ENCODE measurements at places on chromosomes 5 and 9.

DNA sequence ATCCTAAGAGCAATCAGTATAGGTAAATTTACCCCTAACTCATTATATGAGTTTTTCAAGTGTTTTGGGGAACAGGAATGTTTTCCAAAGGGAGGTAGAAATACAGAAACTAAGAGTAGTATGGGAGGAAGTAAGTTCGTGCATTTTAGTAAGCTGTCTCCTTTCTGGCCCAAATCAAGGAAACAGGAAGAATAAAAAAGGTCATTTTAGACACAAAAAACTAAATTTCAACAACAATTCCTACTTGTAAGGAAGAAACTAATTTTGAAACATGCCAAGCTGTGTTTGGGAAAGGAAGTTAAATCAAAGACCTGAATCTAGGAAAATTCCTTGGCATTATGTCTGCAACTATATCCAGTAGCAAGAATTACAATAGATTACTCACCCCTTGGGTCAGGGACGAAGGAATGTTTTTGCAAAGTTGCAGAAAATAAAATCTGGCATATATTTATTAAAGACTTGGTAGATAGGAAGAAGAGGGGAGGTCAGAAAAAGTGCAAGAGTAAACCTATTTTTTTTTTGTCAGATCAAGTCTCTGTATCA is 6.5 kb upstream of the RPS6 start:
- no peak for DNase-seq

DNA sequence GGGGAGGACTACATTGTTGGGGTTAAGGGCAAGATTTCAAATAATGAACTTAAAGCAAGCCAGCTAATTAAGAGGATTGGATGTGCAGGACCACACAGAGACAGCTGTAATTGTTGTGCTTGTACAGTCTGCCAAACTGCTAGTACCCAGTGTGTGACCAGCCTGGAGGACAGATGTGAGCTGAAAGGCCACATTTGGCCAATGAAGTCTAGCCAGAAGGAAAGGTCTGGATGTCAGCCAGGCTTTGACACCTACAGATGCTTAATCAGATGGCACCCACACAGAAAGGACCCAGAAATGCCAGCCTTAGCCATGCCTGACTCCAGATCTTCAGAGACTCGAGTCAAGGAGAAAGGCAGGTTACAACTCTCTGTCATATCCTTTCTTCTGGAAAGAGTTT is 491.1 kb downstream of the KIF4B start:
- DNase-seq: no peak

GRCh38 chr5:148768806-148769415 is 57.5 kb upstream of the ADRB2 start:
- no peak for DNase-seq

DNA sequence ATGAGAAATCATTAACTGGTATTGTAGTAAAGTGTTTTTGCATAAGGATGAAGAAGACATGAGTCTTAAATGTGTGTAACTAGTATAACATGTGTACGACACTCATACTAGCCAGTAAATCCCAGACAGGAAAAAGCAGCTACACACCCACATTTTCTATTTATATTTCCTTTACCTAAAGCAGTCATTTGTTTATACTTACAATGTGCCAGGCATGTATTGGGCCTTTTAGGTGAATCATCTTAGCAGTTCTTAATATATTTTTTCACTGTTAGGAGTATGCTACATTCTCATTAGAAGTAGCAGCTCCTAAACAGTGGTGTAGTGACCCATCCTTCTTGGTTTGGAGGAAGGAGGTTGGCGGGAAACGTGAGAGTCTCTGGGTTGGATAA is 55.8 kb upstream of the TMC1 start:
- DNase-seq: no peak

DNA sequence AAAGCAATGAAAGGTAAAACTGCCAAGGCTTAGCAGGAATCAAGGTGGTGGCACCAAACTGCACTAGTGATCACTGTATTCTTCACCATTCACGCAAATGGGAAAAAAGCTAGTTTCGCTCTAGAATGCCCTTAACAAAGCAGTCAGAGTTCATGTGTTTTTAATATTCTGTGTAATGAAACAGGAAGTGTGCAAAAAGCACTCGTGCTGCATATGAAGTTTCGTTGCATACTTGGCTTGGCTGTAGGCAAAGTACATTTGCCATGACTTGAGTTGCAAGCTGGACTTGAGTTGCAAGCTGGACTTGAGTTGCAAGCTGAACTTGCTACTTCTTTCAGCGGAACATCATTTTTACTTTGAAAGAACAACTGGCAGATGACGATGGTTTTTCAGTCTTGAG is 55.4 kb downstream of the FOXI1 start:
- no peak for DNase-seq

GRCh38 chr9:109789556-109789955 is 9.6 kb downstream of the PALM2AKAP2 start:
- DNase-seq: no peak

GRCh38 chr9:88488166-88488565 is 46.8 kb upstream of the NXNL2 start:
- no peak for DNase-seq

- no peak for DNase-seq
Observed at GRCh38 chr5:143418140-143418866, 14.8 kb upstream of the NR3C1 start.

DNA sequence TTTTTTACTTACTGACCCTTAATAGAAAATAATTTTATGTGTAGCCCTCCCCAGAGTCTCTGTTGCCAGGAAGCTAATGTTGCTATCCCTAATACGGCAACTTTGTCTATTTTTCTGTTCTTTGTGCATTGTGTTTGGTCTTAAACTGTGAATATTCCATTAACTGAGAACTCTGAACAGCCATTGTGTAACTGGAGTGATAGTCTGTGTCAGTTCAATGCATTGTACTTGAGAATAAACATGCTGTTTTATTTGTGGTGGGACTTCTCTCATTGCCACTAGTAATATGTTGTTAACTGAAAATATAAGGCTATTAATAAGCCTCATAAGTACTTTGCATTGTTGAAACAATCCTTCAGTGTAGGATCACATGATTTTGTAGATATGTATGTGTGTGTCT is 278.3 kb upstream of the DMRT1 start:
- DNase-seq: no peak

DNA sequence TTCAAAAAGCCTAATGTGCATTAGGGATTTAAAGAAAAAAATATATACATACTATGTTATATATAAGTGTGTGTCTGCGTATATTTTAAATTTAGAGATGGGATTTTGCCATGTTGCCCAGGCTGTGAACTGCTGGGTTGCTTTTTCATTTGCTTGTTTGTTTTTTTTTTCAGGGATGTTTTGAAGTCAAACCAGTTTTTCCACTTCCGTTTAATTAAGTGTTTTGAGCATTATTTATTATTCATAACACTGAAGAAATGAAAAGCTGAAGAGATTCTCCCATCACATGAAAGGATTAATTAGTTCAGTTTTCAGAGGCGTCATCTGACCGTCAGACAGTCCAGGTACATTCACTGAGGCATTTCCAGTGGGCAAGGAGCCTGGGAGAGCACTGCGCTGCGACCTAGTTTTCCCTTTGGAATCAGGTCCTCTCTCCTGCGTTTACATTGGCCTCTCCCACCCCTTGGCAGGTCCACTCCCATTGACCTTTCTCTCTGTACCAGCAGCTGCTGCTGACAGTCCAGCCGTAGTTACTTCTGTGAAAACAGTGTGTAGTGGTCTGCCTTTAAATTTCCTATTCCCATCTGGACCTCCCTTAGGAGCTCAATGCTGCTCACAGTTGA is 26.0 kb downstream of the ARRDC3 start:
- DNase-seq: no peak

DNA sequence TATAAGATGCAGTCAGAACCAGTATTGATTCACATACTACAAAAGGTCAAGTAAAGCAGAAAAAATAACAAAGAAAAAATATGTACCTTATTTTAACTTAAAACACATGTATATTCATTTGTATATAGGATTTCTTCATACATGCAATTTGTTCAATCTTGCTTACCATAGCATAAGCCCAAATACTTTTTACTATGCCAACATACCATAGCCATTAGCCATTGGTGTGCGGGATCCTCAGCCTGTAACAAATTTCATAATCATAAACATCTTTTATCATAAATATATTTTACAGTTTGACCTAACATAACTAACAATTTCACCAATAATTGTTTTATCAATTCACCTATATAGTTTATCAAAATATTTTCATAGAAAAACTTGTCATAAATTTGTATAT is 51.1 kb downstream of the MPDZ start:
- no peak for DNase-seq

- no peak for DNase-seq
Observed at GRCh38 chr5:10988622-10989021, 227.6 kb upstream of the DAP start.

DNA sequence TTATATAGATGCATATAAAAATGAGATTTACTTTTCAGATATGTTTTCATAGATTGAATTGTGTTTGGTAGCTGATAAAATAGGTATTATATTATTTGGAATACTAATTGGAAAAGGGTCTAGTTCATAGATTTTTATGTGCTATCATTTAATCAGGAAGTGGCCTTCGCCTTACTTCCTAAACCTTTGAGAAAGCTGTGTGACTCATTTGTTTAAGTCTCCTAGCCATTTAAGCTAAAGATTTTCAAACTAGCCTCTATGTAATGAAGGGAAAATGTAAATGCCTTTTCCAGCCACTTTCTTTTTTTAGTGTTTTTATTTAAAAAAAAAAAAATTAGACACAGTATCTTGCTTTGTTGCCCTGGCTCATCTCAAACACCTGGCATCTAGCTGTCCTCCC is 97.5 kb downstream of the DMXL1 start:
- no peak for DNase-seq

DNA sequence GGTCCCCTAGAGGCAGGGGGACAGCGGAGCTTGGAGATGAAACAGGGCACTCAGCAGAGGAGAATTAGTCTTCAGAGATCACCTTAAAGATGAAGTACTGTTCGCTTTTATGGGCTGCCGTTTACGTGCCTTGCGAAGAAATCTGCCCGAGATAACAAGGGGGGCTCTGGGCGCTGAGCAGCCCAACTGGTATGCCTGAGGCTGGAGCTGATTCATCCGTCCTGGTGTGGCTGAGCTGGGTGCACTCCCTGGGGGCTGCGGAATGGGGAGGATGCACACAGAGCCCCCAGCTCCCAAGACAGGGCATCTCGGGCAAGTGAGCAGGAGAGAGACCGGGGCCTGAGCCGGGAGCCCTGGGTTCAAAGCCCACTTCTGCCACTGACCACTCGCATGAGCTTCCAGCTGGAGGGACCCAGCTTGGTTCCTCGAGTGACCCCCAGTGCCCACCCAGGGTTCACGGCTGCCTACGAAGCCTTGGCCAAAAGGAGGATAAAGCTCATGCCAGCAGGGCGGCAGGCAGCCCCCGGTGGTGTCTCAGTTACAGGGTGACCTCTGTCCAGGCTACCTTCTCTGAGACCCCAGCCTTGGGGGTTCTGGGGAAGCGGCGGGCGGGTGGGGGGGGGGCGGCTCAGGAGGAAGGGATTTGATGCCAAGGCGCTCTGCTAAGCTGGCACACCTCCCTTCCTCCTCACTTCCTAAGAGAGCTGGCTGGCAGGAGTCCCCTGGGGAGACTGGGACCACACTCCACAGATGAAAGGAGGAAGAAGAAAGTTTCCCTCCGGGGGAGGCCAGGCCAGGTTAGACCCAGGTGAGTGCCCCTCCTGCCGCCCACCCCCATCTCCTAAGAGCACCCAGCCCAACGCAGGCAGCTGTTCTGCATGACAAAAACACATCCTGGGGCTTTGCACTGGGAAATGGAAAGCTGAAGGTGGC is 5.7 kb downstream of the FIBCD1 start:
- no peak for DNase-seq

- DNase-seq: no peak
Observed at GRCh38 chr9:124000161-124000783, 11.3 kb upstream of the LHX2 start.

All from NCI-H526 treated with DMSO at 0.1 percent for 48 hours (cell line).